ENCODE measurements at places on chromosomes 12 and 14.

DNA sequence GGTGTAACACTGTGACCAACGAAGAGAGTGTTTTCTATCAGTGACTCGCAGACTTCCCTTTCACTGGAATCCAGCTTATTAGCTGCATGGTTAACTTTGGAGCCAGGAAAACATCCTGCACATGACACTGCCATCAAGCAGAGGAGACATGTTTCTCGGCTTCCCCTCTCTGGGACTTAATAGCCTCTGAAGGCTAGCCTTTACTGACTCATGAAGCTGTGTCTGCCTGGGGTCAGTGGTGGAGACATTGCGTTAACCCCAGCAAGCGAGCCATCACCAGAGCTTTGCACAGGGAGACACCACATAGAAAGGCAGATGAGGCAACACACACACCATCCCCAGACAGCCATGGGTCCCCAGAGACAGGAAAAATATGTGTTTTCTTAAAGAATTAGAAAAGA, 126.9 kb upstream of the PRICKLE1 start:
- DNase-seq = no peak

- no peak for DNase-seq
Measured at GRCh38 chr12:96776908-96777307, 130.1 kb upstream of the NEDD1 start.

DNA sequence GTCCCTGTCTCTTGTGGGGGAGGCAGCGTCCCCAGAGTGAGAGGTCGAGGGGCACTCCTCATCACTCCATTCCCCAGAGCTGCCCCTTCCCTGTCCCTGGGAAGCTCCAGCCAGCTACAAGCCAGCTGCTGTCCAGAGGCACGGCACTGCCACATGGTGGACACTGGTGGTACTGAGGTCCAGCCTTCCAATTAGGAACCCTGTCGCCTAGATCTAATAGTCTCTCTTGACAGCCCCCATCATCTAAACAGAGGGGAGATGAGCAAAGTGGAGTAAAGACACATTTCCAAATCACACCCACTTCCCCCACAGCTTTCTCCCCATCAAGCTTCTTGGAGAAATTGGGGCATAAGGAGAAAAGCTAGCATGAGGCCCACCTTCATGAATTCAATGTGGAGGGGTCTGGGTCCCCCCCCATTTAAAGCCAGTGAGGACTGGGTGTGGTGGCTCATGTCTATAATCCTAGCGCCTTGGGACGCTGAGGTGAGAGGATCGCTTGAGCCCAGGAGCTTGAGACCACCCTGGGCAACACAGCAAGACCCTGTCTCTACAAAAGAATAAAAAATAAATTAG, 2.1 kb upstream of the INHBE start:
- no peak for DNase-seq

GRCh38 chr14:29759521-29760340, 167.9 kb downstream of the PRKD1 start:
- no peak for DNase-seq

- no peak for DNase-seq
Measured at GRCh38 chr12:52615208-52615868, 3.0 kb downstream of the KRT73 start.

DNA sequence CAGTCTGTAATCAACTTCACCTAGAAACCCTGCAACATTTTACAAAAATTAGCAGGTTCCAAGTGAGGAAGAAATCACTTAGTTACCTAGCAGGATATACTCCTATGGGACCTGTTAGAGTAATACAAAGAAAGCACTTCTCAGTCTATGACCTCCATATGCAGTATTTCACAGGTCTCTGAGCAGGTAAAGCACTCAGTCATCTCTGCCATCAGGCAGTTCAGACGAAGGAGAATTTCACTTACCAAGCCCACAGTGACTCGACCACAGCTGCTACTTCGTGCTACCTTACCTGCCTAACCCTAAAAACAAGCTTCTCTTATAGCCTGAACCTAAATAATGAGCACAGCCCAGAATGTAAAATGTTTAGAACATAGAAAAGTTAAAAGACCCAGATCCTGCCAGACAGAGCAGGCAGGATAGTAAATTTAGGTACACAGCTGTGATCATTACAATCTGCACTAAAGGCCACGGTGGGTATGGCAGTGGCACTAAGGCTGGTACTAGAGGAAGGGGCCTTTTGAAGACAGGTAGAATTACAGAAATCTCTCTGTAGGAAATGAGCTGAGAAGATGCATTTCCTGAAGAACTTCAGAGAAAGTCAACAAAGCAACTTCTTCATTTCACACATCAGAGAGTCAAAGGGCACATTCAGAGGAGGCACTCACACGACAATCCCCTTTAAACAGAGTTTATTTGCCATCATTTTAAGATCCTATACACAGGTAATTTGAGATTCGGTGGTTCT, 35.7 kb downstream of the DCAF5 start:
- no peak for DNase-seq

- no peak for DNase-seq
Measured at GRCh38 chr14:98705871-98706300, 566.1 kb downstream of the BCL11B start.

GRCh38 chr14:52701223-52701622, 5.8 kb upstream of the PSMC6 start:
- no peak for DNase-seq

DNA sequence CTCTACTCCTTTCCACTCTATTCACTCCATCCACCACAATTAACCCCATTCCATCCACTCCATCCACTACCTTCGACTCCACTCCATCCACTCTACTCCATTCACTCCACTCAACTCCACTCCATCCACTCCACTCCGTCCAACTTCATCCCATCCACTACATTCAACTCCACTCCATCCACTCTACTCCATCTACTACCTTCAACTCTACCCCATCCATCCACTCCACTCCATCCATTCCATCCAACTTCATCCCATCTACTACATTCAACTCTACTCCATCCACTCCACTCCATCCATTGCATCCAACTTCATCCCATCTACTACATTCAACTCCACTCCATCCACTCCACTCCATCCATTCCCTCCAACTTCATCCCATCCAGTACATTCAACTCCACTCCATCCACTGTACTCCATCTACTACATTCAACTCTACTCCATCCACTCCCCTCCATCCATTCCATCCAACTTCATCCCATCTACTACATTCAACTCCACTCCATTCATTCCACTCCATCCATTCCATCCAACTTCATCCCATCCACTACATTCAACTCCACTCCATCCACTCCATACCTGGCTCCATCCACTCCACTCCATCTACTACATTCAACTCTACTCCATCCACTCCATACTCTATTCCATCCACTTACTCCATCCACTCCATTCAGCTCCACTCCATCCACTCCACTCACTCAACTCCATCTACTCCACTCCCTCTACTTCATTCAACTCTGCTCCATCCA, 16.4 kb downstream of the HNF1A start:
- DNase-seq = no peak

DNA sequence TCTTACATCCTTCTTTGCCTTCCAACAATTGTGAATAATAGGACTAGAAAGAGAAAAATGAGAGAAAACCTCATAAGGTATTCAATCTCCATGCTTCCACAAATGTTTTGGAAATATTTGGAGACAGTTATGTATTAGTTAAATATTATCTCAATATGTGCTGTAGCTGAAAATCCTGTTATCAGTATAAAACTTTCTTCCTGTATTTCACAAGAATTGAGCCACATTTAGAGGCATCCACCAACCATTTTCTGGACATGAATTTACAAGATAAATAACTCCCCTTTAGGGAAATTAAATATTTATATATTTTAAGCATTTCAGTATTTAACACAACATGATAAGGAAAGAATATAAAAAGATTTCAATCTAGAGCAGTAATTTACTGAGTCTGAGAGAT, 200.3 kb downstream of the GPHN start:
- DNase-seq = no peak

DNA sequence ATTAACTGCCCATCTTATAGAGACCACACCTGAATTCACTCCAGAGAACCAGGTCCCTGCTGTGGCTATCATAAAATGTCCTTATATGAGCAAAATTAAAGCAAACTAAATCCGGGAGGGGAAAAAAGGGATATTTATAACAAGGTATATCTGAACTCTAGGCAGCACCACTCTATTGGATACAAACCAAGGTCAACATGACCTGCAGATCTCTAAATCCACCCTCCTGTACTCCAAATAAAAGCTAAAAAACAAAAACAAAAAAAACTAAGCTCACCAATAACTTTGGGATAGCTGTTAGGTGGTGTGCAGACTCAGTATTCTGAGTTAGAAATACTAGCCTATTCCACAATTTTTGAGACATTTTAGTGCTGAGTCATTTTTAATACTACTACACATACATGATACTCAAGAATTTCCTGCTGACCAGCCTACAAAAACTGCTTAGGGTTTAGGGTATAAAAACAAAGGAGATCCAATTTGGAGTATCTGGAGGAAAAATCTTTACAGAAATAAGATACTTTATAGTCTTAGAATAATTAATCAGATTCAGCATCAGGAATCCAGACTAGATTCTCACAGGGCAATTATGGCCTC, 46.6 kb upstream of the LTBP2 start:
- no peak for DNase-seq

GRCh38 chr12:14927267-14927666, 11.1 kb downstream of the ERP27 start:
- no peak for DNase-seq

- no peak for DNase-seq
Measured at GRCh38 chr12:51714666-51715065, 123.6 kb downstream of the SCN8A start.

DNA sequence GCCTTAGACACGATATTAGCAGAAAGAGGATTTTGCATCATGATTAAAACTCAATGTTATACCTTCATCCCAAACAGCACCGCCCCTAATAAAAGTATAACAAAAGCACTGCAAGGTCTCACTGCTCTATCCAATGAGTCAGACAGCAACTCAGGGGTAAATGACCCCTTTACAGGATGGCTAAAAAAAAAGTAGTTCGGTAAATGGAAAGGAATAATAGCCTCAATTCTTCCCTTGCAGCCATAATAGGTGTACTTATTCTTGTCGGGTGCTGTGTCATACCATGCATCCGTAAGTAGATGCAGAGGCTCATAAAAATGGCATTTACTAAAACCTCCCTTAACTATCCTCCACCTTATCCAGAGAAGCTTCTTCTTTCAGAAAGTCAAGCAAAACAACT, 53.9 kb upstream of the AP4S1 start:
- DNase-seq = no peak

DNA sequence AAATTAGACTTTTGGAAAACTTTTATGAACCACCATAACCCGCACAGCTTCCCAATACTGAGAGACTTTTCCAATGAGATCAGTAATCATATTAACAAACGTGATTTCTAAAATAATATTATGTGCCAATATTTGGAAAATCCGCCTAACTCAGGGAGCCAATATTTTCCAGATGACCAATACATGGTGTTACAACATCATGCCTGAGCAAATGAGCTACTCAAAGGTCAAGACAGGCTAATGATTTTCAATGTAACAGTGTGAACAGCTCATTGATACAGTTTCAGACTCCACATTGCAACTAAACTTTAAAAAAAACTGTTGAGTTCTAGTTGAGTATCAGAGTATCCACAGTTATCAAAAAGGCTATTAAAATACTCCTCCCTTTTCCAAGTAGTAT, 46.8 kb downstream of the RNF34 start:
- no peak for DNase-seq

- DNase-seq = no peak
Measured at GRCh38 chr12:94289461-94290312, 141.3 kb downstream of the PLXNC1 start.

DNA sequence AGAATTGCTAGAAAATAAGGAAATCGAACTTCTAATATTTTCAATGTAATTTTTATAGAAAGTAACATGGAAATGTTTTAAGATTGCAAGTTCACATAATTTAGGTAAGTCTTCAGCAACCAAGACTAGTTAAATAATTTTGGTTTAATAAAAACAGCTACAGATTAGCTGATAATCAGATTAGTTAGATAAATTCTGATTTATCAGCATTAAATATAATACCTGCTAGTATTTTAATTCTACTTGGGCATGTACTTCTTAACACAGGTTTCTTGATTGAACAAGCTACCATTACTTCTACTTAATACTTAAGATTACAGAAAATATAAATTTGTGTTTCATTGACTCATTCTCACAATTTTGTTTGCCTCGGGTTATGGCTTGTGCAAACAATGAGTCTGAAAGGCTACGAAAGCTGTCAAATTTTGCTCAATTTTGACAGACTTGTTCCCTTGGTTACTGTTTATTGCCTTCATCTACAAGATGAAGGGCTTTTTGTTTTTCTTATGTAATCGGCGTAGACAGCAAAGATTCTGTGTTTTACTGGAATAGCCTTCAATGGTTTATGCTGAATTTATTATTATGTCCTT, 116.1 kb upstream of the NUDT4 start:
- no peak for DNase-seq

GRCh38 chr14:80628547-80628946, 313.0 kb downstream of the CEP128 start:
- no peak for DNase-seq

DNA sequence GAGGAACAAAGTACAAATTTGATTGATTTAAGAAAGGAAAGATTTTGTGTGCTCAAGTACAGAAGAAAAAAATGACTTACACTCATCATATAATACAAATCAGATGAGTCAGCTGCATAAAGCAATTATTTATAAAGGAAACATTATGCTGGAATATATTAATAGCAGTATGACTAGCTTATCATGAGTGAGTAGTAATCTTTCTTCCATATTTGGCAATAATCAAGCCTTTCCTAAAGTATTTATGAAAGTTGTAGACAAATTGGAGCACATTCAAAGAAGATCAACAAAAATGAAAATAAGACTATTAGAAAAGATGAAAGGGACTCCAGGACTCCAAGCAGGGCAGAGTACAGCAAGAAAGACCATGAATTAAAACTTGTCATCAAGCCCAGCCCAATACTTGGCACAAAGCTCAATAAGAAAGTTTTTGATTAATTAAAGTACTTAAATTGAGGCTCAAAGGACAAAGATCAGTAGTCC, 32.8 kb downstream of the CCER1 start:
- no peak for DNase-seq

DNA sequence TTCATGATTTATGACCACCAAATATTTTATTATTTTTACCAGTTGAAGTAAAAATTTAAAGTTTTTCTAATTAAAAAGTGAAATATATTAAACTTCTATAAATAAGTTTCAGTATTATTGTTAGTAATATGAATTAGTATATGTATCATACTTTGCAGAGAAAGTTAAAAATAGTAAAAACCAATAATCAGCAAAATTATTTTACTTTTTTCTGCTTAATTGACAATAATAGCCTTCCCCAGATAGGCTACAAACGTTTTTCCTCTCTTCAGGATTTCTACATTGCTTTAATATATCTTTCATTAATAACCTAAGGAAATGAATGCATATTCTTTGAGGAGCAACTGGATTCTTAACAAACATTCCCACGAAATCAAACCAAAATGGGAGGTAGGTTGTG, 543.5 kb downstream of the ETNK1 start:
- DNase-seq = no peak

- DNase-seq = no peak
Measured at GRCh38 chr12:49944718-49945117, 5.8 kb upstream of the AQP2 start.

GRCh38 chr12:29376118-29376517, 4.9 kb downstream of the ERGIC2 start:
- DNase-seq = no peak

- no peak for DNase-seq
Measured at GRCh38 chr12:121538699-121539061, 42.1 kb downstream of the KDM2B start.

GRCh38 chr12:43108656-43109055, 443.3 kb downstream of the ADAMTS20 start:
- DNase-seq = no peak

- DNase-seq = no peak
Measured at GRCh38 chr12:109770104-109770860, 56.7 kb downstream of the FAM222A start.

- DNase-seq = no peak
Measured at GRCh38 chr12:87930033-87930432, 99.2 kb downstream of the C12orf50 start.

Measured in activated T-helper 1 cell treated with Interleukin-2 at 50 U/mL for 16 hours (primary cell).